Stimulated activated CD8-positive, alpha-beta memory T cell treated with anti-CD3 and anti-CD28 coated beads, Interleukin-4, amount 100 ng/mL, for 4 hours (primary cell): ENCODE measurements at places on chromosomes 5 and 9.

DNA sequence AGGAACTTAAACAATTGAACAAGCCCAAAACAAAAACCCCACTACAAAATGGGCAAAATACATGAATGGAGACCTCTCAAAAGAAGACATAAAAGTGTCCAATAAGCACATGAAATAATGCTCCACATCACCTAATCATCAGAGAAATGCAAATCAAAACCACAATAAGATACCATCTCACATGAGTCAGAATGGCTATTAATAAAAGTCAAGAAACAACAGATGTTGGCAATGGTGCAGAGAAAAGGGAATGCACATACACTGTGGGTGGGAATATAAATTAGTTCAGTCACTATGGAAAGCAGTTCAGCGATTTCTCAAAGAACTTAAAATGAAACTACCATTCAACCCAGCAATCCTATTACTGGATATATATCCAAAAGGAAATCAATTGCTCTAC, 337.4 kb upstream of the GRIA1 start:
- no peak for DNase-seq

GRCh38 chr9:89026876-89027275, 35.6 kb downstream of the S1PR3 start:
- DNase-seq = no peak

- no peak for DNase-seq
Measured at GRCh38 chr5:62585751-62586150, 7.1 kb downstream of the LRRC70 start.

GRCh38 chr5:32859211-32859641, 148.1 kb downstream of the NPR3 start:
- DNase-seq = no peak

- no peak for DNase-seq
Measured at GRCh38 chr9:23586906-23587305, 239.1 kb downstream of the ELAVL2 start.

DNA sequence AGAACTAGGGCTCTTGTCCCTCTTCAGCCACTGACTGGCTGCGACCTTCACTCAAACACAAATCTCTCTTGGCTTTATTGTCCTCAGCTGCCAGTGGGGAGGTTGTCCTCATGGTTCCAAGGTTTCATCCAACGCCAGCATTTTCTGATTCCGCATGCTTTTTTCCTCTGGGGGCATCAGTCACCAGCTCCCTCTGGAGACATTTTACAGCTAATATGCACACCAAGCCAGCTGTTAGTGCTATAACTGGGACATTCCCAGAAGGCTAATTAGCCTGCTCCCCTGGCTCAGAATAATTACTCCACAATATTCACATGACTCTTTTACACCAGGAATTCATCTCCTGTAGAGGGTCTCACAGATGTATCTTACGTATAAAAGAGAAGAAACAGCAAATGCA, 193.6 kb upstream of the ANKRD55 start:
- no peak for DNase-seq
